RKO (cell line): ENCODE measurements at places on chromosomes 2 and 18.

DNA sequence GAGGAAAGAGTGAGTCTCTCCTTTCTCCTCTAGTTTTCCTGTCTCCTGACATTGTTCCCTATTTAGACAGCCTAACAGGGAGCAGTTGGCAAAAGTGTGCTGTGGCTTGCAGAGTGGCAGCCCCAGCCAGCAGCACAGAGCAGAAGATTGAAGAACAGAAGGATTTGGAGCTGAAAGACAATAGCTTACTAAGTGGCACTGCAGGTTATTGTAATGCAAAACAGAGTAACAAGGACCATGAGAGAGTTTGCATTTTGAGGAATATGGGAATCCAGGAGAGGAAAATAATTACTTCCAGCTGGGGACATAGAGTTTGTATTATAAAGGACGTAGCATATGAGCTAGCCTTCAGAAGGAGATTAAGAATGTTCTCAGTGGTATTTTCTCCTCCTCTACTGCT lies 342.4 kb downstream of the AKAIN1 start:
- no peak for DNase-seq

DNA sequence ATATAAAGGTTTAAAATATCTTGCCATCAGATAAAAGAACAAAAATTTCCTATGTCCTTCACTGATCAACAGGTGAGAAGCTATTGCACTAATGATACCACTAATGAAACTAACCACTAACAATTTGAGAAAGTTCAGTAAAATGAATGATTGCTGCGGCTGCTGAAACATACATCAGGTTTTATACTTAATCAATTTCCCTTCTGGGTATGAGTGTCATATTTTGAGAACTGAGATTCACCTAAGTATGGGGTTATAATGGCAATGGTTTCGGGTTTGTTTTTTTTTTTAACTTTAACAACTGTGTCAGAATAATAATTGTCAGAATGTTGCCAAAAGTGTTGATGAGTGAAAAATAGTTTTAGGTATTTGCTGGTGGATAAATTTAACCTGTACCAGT lies 151.3 kb upstream of the SLC39A10 start:
- no peak for DNase-seq

DNA sequence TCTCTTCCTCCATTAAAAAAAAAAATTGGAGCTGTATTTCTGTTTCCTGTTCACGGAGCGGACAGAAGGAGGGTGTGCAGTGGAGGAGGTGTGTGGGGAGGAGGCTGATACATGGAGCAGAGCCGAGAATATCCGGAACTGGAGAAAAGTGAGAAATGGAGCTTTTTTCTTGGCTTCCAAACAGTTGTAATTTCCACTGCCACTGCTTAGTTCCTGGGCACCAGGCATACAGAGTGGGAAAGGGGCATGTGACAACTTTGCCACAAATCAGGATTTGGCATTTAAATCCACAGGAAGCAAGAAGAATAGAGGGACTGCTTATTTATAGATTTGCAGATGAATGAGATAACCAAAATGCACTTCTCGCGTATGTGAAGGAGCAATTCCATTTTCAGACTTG lies 71.2 kb downstream of the BCL11A start:
- no peak for DNase-seq

- no peak for DNase-seq
Observed at GRCh38 chr2:33130054-33130447, 183.3 kb downstream of the LTBP1 start.

GRCh38 chr2:69518841-69519240 lies 81.6 kb upstream of the NFU1 start:
- DNase-seq, result no peak

GRCh38 chr2:64787698-64788097 lies 134.0 kb upstream of the SERTAD2 start:
- peak; percentile 31 for DNase-seq

DNA sequence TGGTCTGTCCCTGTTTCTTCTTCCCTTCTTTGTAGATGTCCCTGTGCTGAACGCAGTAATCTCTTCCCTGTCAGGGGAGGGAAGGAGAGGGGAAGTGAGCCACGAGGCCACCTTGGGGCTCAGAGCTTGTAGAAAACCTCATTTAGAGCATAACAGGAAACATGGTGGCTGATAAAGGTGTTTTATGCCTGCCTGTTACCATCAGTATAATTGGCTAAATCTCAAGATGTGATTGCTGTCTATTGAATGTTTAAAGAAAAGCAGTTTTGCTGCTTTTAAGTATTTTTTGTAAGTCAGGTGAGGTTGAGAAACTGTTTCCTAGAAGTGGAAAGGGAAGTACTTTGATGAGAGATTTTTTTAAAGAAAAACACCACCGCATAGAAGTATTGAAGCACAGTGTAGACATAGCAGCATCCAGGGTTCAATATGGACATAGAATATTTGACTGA lies 59.7 kb upstream of the PDK1 start:
- no peak for DNase-seq
